ENCODE measurements at places on chromosomes 4 and X. TPM values are rescaled to one million over a fixed set of nuclear protein-coding genes. Genes with fewer than 3 reads are reported as not detected.

DNA sequence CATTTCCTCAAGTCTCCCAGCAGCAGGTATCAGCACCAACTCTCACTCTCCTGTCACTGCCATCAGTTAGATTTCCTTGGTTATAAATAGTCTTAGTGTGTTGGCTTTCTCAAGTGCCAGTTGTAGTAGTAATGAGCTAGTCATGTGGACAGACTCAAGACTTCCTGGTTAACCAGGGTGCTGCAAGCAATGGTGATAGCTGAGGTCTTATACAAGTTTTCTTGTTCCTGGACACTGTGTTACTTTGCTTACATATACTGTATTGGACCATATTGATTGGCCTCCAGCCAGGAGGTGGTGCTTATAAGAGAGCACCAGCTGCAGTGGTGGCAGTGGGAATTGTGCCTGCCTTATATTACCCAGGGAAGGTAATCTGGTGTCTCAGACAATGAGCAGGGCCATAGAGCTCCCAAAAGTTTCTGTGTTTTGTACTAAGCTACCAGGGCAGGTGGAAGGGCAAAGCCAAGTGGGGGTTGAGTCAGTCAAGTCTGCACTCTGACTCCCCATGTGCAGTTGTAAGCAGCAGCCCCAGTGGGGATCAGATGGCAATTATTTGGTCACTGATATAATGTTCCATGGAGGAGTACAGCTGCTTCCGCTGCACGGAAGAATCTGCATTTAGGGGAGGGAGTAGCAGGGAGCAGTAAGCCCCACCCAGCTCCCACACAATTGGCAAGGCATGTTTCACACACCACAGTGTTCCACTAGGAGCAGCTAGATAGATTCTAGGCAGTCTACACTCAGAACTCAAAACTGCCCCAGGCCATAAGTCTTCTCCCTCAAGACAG, 24.1 kb upstream of the ZDHHC15 start:
- no peak for DNase-seq

GRCh38 chr4:25814301-25815136, 48.3 kb downstream of the SEL1L3 start:
- DNase-seq = no peak

- no peak for DNase-seq
These were observed 234.1 kb downstream of the ANKRD50 start for GRCh38 chr4:124478470-124478869.

Gene HNRNPDL
- 267 TPM for total RNA-seq

GRCh38 chrX:15165832-15166231, 104.1 kb downstream of the ASB9 start:
- no peak for DNase-seq

DNA sequence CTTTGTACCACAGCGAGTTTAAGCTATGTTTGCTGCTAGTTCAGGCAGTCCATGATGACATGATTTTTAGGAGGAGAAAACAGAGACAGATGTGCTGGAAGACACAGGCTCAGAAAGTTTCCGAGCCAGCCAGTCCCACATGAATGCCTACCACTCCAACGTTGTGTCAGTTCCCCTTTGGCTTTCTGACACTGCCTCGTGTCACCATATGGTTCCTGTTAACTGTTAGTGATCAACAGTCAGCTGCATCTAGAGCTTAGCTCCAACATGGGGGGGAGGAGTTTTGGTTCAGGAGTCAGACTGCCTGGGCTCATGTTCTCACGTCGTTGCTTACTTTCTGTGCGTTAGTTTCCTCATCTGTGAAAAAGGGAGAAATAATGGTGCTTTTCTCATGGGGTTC, 343.7 kb downstream of the MID1IP1 start:
- DNase-seq = no peak

GRCh38 chr4:33482773-33483172, 2761.5 kb downstream of the ARAP2 start:
- no peak for DNase-seq

Gene MMAA
- 10.4 TPM for total RNA-seq

DNA sequence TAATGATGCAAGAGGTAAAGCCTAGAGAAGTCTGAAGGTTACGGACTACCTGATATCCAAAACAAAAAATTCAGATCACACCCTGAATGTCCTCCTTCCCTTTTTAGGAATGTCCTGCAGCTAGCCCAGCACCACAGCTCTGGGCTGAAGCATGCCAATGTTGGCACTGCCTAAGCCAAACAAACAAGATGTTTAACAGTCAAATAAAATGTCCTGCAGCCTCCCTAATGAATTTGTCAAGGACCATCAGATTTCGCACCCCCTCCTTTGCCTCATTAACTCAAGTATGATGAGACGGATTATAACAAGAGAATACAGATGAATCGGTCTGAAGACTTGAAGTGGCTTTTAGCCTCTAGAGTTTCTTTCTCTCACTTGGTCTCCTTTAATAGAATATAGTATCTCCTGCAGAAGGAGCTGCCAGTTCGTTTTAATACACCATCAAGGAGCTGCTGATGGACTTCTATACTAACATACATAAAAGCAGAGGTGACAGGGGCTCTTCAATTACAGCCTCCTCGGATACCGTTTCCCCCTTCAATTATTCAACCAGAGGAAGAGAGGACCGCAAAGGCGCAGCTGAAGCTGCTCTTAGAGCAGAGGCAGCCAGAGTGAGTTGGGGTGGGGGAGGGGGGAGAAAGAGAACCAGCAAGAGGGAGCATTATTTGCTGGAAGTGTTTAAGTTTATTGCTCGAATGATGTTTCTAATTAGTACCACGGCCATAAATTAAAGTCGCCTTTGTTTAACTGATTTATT, 3.0 kb upstream of the MAB21L2 start:
- no peak for DNase-seq

DNA sequence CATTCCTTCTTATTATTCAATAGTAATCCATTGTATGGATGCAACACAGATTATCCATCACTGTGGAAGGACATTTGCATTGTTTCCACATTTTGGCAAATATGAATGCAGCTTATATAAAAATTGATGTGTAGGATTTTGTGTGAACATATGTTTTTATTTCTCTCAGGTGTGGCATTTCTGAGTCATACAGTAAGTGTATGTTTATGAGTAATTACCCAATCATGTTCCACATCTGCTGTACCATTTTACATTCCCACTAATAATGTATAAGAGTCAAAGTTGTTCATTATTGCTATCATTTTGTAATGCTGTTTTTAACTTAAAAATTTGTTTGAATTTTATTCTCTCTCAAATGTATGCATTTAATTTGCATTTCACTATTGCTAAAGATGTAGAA, 25.5 kb downstream of the MAGEA4 start:
- no peak for DNase-seq

Gene ANKRD50
- 18.6 TPM for total RNA-seq

GRCh38 chrX:69263251-69263820, 98.1 kb upstream of the PJA1 start:
- DNase-seq = no peak

Data from type B pancreatic cell (in vitro differentiated cells).